ENCODE measurements at places on chromosomes 11 and 22. TPM values are rescaled to one million over a fixed set of nuclear protein-coding genes. Genes with fewer than 3 reads are reported as not detected.

MRGPRX4 gene
- total RNA-seq = not detected

GRCh38 chr11:1072116-1072820 is 2.4 kb upstream of the MUC2 start:
- no peak for DNase-seq

GRCh38 chr11:109302591-109303334 is 119.2 kb upstream of the C11orf87 start:
- no peak for DNase-seq

GRCh38 chr22:44711690-44712555 is 9.9 kb downstream of the PRR5 start:
- no peak for DNase-seq

LRRC56 gene
- 4.3 TPM for total RNA-seq
